Activated CD8-positive, alpha-beta T cell treated with anti-CD3 and anti-CD28 coated beads for 36 hours (primary cell): ENCODE measurements at places on chromosomes 5 and 9. TPM values are rescaled to one million over a fixed set of nuclear protein-coding genes. Genes with fewer than 3 reads are reported as not detected.

RLN1 gene
- 1.3 TPM for total RNA-seq

EDIL3 gene
- total RNA-seq = not detected

ANXA2R gene
- total RNA-seq = 10.4 TPM

GPR151 gene
- total RNA-seq = not detected
